ENCODE measurements at places on chromosomes 7 and 10. TPM values are rescaled to one million over a fixed set of nuclear protein-coding genes. Genes with fewer than 3 reads are reported as not detected.

DNA sequence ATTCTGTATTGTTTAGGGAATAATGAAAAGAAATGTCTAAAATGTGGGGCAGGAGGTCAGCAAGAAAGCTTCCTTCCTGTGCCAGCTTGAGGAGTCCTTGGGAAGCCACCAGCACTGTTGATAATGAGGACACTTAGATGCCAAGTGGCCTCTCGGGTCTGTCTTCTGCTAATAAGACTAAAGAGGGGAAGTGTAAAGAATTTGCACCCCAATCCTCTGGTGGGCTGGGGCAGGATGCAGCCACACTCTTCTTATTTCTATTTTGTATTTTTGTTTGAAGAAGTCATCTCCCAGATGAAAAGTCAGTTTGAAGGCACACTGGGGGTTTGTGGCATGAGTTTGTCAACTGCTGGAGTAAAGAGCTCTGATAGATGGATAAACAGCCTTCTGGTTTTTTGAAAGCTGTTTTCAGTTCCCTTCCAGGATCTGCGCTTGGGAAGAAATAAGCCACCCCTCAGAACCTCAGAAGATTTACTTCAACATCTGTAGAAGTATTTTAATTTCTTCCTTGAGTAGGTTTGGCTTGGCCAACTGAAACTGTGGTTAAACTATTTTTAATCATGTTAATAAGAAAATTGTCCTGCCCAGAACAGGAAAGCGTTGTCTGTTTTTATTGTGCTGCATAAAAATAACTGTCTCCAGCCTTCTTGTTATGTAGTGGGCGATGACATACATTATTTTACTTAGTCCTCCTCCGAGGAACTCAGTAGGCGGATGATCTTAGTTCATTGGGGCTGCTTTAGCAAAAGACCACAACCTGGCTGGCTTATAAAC lies 128.8 kb upstream of the GPR26 start:
- no peaks in the 10 kb centered on the region for H3K4me1 ChIP-seq
- no peak for DNase-seq
- no peak overlapping the region for H3K4me3 ChIP-seq
- no peaks in the 10 kb centered on the region for H3K27me3 ChIP-seq
- no peak overlapping the region for H3K27ac ChIP-seq

DNA sequence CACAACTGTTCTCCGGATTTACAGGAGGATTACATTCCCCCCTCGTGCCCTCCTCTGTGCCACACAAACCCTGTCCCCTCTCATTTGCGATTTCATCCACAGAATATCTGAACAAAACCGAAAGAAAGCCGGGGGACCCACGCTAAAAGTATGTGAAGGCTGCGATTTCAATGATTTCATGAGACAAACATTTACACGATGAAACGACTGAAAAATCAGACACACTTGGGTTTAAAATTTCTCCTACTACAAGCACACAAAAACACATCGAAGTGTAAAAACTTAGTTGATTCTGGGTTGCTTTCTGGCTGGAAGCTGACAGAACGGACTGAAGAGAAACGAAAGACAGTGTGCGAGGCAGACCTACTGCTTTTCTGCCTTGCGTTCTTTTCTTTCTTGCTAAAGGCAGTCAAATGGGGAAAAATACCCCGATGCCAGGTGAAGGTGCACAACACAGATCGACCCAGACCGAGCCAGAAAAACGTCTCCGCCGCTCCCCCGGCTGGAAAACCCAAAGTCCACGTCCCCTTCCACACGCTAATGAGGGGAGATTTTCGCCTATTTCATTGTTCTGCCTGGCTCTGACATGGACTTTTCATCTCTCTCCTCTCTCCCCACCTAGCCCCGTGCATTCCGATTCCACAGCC lies 1.2 kb downstream of the HIPK2 start:
- H3K27me3 ChIP-seq = no peaks in the 10 kb centered on the region

GRCh38 chr7:130998993-130999602 lies 265.1 kb upstream of the KLF14 start:
- H3K36me3 ChIP-seq = no peaks in the 10 kb centered on the region
- no peaks in the 10 kb centered on the region for H3K27me3 ChIP-seq
- H3K27ac ChIP-seq = no peak overlapping the region
- H3K4me1 ChIP-seq = peaks cover 8% of the 10 kb centered on the region

GRCh38 chr10:219731-220472 lies 84.6 kb downstream of the ZMYND11 start:
- no peak overlapping the region for H3K4me3 ChIP-seq
- no peaks in the 10 kb centered on the region for H3K36me3 ChIP-seq
- no peaks in the 10 kb centered on the region for H3K27me3 ChIP-seq
- no peak for DNase-seq
- no peak overlapping the region for H3K27ac ChIP-seq

GRCh38 chr7:151801782-151802468 lies 75.0 kb downstream of the PRKAG2 start:
- DNase-seq = peak; percentile 83
- H3K27me3 ChIP-seq = no peaks in the 10 kb centered on the region
- H3K4me3 ChIP-seq = no peak overlapping the region
- no peaks in the 10 kb centered on the region for H3K36me3 ChIP-seq

- H3K27ac ChIP-seq = no peak overlapping the region
- no peaks in the 10 kb centered on the region for H3K36me3 ChIP-seq
- no peaks in the 10 kb centered on the region for H3K27me3 ChIP-seq
- no peaks in the 10 kb centered on the region for H3K4me1 ChIP-seq
- H3K4me3 ChIP-seq = no peak overlapping the region
- DNase-seq = no peak
Observed at GRCh38 chr7:1691601-1692514, 21.8 kb downstream of the ELFN1 start.

DNA sequence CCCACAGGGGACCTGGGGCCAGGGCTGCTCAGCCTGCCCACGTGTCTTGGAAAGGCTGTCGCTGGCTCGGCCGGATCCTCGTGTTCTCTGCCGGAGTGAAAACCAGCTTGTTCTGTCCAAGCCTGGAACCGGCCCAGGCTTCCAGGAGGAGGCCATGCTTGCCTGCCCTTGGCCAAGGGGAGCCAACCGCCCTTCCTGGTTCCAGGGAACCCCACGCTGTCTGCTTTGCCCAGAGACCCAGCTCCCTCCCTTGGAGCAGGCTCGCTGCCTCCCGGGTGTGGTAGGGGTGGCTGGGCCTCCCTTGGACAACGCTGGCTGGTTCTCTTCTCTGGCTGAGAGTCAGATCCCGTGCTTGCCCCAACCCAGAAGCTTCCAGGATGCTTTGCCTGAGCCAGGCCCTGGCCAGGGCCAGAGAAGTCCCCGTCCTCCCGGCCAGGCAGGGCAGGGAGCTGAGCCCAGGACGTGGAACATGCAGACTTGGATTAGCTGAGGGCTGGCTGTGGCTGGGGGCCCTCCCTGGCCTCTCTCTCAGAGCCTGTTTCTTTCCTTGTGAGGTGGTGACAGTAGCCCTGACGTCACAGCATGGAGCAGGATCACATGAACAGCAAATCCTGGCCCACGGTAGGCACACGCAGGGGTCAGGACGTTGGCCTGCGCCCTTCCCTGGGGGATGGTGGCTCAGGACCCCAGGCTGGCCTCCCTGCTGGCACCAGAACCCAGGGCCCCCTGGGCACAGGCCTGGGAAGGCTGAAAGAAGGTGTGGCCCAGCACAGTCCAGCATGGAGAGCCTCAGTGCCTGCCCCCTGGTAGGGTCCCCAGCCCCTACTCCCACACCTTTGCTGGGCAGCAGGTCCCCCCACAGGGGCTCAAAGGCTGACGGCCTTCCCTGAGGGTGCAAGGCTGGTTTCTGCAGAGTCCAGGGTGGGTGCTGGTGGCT lies 67.5 kb downstream of the PWWP2B start:
- no peaks in the 10 kb centered on the region for H3K4me1 ChIP-seq
- no peak for DNase-seq
- H3K27me3 ChIP-seq = no peaks in the 10 kb centered on the region
- no peak overlapping the region for H3K4me3 ChIP-seq
- peak overlapping the region; percentile 83 for H3K27ac ChIP-seq
- no peaks in the 10 kb centered on the region for H3K36me3 ChIP-seq

- no peak for DNase-seq
- no peak overlapping the region for H3K4me3 ChIP-seq
- no peaks in the 10 kb centered on the region for H3K27me3 ChIP-seq
- H3K4me1 ChIP-seq = no peaks in the 10 kb centered on the region
Observed at GRCh38 chr10:62460393-62460792, 86.2 kb downstream of the ZNF365 start.

- H3K4me1 ChIP-seq = no peaks in the 10 kb centered on the region
- no peak overlapping the region for H3K4me3 ChIP-seq
- no peaks in the 10 kb centered on the region for H3K27me3 ChIP-seq
- no peak for DNase-seq
Observed at GRCh38 chr7:71019706-71020105, 112.2 kb upstream of the GALNT17 start.

DNA sequence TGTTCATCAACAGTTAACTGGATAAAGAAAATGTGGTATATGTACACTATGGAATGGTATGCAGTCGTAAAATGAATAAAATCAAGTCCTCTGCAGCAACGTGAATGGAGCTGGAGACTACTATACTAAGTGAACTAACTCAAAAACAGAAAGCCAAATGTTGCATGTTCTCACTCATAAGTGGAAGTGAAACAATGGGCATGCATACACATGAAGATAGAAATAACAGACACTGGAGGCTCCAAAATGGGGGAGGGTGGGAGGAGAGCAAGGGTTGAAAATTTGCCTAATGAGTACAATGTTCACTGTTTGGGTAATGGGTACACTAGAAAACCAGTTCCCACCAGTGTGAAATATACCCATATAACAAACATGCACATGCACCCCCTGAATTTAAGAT lies 179.5 kb downstream of the ZWINT start:
- no peak for DNase-seq
- no peak overlapping the region for H3K4me3 ChIP-seq
- no peaks in the 10 kb centered on the region for H3K27me3 ChIP-seq
- H3K4me1 ChIP-seq = no peaks in the 10 kb centered on the region
- no peak overlapping the region for H3K27ac ChIP-seq

GRCh38 chr10:124026589-124026939 lies 66.8 kb downstream of the CHST15 start:
- no peaks in the 10 kb centered on the region for H3K27me3 ChIP-seq
- H3K36me3 ChIP-seq = no peaks in the 10 kb centered on the region
- H3K4me3 ChIP-seq = no peak overlapping the region
- no peak for DNase-seq

DNA sequence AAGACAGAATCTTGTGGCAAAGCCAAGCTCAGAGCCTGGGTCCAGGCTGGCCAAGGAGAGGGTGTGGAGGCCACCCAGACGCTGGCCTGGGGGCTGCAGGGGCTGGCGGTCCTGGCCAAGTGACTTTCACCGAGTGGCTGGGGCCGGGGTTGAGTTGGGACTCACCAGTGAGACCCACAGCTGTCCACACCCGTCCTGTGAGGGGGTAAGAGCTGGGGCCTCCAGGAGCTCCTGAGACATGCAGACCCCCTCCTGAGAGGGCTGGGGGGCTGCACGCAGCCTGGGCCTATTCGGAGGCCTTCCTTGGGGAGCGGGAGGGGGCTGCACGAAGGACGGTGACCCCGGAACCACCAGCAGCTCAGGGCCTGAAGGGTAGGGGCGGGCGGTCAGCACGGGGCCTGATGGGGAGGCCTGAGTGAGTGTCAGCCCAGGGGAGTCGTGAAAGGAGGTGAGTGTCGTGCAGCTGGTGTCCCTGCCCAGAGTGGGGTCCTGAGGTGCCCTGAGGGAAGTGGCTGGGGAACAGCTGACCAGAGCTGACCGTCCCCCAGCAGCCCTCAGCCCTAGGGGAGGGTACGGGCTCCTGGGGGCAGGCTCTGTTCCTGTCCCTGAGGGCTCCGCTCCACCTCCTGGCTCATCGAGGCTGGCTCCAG lies 100.9 kb downstream of the FOXL3 start:
- no peaks in the 10 kb centered on the region for H3K36me3 ChIP-seq
- H3K4me3 ChIP-seq = no peak overlapping the region
- peak; percentile 34 for DNase-seq
- H3K27ac ChIP-seq = no peak overlapping the region

GRCh38 chr10:94361171-94361794 lies 1.5 kb downstream of the NOC3L start:
- H3K36me3 ChIP-seq = no peaks in the 10 kb centered on the region
- no peaks in the 10 kb centered on the region for H3K27me3 ChIP-seq
- peak; percentile 62 for DNase-seq
- no peaks in the 10 kb centered on the region for H3K4me1 ChIP-seq
- no peak overlapping the region for H3K27ac ChIP-seq

- no peak overlapping the region for H3K4me3 ChIP-seq
- H3K27ac ChIP-seq = no peak overlapping the region
- H3K27me3 ChIP-seq = no peaks in the 10 kb centered on the region
- DNase-seq = no peak
Observed at GRCh38 chr10:36271627-36272340, 629.7 kb upstream of the FZD8 start.

GRCh38 chr10:9219860-9220259 lies 1165.4 kb downstream of the GATA3 start:
- H3K27me3 ChIP-seq = no peaks in the 10 kb centered on the region
- DNase-seq = no peak
- H3K36me3 ChIP-seq = no peaks in the 10 kb centered on the region
- no peaks in the 10 kb centered on the region for H3K4me1 ChIP-seq

The CUBN gene
- total RNA-seq = 52.3 TPM

The GPC2 gene
- total RNA-seq = 16.5 TPM

The HSPA14 gene
- 11.4 TPM for total RNA-seq

The COBL gene
- 129 TPM for total RNA-seq

The ELFN1 gene
- total RNA-seq = not detected

Data from Peyer's patch (tissue), 4 donors.